Ascending aorta (tissue), 2 donors: ENCODE measurements at places on chromosomes 12 and 14.

GRCh38 chr12:95538656-95539055 is 12.6 kb downstream of the USP44 start:
- DNase-seq, result no peak

- no peak for DNase-seq
Measured at GRCh38 chr14:63006531-63006930, 38.7 kb downstream of the KCNH5 start.

GRCh38 chr14:82537831-82538230 is 1004.2 kb upstream of the SEL1L start:
- DNase-seq, result no peak

DNA sequence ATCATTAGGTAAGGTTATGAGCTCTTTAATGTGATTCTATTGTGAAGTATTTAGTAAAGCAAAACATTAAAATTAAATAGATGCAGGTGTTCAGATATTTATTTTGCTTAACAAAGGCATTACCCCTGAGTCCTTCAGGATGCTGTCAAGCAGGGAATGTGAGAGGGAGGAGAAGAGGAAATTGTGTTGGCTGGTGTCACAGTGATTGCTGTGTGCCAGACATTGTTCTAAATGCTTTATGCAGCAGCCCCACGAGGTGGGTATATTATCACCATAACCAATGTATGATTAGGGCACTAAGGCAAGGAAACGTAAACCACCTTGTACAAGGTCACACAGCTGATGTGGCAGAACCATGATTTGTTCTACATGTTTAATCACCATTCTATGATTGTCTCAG is 80.1 kb downstream of the STAB2 start:
- no peak for DNase-seq

DNA sequence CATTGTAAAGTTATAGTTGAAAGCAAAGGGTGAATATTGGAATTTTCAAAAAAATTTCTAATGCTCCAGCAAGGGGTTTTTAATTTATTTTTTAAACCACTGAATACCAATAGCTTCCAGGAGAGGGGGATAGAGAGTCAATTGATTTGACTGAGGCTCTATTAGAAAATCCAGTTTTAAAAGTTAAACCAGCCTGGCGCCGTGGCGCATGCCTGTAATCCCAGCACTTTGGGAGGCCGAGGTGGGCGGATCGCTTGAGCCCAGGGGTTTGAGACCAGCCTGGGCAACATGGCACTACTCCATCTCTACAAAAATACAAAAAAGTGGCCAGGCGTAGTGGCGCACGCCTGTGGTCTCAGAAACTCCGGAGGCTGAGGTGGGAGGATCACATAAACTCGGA is 150.1 kb downstream of the SLC38A4 start:
- no peak for DNase-seq

GRCh38 chr12:77514511-77514910 is 316.2 kb upstream of the NAV3 start:
- DNase-seq, result no peak

GRCh38 chr12:132146772-132147422 is 2.6 kb downstream of the NOC4L start:
- DNase-seq, result no peak

GRCh38 chr14:65282896-65283253 is 129.7 kb upstream of the FUT8 start:
- no peak for DNase-seq

- no peak for DNase-seq
Measured at GRCh38 chr14:77041881-77042545, 13.5 kb upstream of the IRF2BPL start.

GRCh38 chr12:76939701-76940100 is 60.9 kb upstream of the CSRP2 start:
- DNase-seq, result no peak

DNA sequence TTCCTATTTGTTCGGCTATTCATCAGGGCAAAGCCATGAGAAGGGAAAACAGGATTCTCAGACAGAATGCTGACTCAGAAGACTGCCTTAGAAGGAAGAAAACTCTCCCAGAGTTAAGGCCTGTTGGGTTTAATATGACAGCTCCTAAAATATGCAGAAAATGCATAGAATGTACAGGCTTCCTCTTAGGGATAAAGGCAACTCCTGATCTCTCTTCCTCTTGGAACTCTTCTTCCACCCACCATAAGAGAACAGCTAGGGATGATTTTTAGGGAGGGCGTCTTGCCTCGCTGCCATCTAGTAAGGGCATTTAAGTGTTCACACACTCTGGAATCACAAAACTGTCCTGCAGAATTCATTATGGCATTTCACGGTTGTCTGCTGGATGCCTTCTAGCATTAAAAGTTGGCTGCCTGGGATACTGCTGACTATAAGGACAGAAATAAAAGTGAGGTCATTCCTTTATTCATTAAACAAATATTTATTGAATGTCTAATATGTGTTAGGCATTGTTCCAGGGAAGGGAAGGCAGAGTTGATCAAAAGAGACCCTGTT is 73.7 kb downstream of the DCAF5 start:
- no peak for DNase-seq

DNA sequence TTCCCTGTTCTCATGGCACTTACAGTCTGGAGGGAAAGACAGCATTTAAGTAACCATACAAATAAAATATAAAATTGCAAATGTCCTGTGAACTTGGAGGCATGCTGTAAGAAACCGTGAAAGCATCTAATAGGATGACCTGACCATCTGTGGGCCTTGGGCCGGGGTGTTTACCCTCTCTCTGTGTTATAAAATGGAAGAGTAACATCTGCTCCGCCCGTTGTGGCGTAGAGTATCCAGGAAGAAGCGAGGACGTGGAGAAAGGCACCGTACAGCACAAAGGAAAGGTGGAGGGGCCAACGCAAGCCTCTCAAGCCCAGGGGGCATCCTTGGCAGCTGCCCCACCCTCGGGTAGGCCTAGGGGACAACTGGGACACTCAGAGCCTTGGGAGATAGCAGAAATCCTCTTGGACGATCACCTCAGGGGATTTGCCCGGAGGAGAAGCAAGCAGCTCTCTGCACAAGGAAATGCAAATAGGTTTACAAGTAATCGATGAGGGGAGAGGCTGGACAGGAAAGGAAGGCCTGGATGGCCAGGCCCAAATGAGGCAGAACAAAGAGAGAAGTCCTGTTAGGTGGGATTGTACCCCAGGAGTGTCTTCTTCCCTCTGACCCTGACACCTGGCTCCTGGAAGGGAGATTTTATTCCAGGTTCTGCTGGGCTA is 26.2 kb downstream of the VSX2 start:
- no peak for DNase-seq

DNA sequence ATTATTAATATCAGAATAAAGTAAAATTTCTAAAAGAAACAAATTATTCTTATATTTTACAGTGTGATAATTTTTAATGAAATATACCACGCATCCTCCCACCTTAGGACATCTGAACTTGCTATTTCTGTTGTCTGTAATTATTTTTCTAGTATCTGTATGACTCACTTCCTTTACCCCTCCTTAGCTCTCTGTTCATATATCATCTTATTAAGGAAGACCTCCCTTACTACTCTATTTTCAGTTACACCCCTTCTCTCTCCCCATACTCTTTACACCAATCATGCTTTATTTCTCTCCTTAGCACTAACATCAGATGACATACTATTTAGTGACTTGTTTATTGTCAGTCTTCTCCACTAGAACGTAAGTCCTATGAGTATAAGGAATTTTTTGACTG is 34.2 kb upstream of the C12orf50 start:
- no peak for DNase-seq

- DNase-seq, result no peak
Measured at GRCh38 chr12:69024907-69025306, 91.9 kb upstream of the CPM start.

DNA sequence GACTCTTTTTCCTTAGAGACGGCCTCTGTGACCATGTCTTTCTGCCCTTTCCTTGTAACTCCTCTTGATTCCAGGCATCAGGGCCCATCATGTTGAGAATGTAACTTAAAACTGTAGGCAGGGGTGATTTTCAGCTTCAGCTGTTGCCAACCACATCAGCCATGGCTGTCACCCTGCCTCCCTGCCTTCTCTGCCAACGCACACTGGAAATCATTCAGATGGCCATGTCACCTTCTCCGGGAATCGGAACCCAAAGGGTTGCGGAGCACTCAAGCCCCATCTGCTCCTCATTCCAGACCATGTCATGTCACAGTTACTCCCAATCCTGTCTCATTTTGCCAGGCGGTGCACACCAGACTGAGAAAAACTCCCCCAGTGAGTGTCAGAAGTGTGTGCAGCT is 72.1 kb downstream of the EMP1 start:
- DNase-seq, result no peak

DNA sequence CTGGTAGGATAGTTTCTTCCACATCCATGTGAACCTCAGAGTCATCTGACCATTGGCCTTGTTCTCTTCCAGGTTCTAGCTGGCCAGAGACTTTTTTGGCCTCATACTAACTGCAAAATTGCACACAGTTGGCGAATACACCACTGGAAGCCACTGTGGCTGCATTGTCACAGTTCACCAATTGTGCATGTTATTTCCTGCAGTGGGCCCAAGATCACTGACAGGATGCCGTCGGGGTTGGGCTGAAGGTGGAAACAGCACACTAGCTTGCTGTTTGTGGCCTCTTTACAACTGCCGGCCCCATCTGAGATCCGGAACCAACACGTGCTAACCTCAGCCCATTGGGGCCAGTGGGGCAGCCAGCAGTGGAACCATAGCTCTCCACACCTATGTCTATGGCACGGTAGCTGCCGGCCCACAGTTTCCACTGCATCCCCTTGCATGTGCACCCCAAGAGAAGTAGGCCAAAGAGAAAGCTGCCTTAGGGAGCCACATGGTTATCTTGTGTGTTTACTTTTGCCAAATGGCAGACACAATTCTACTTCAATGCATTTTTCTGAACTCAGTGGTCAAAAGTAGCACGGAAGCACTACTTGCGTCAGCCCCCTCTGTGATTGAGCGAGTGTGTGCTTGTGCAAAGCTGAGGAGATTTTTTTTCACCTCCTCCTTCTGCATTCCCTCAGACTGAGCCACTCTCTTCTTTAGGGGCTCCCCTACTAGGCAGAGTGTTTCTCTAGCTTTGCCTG is 464.0 kb downstream of the RAD51B start:
- no peak for DNase-seq

DNA sequence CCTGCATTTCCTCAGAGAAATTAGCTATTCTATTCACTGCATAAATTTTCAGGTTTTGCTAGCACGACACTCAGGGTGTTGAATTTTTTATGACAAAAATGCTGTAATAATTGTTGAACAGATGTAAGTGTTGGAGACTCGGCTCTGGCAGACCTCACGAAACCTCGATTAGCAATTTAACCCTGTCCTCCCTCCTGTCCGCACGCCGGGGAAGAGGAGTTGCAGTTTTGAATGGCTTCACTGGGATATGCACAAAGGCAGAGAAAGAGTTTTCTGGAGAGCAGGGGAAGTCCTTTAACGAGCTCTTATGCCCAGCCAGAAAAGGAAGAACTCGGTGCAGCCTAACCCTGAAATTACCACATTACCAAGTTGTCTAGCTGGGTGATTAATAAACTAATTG is 661.1 kb downstream of the VRK1 start:
- DNase-seq, result no peak

- no peak for DNase-seq
Measured at GRCh38 chr14:64758691-64759554, 54.7 kb downstream of the PLEKHG3 start.

DNA sequence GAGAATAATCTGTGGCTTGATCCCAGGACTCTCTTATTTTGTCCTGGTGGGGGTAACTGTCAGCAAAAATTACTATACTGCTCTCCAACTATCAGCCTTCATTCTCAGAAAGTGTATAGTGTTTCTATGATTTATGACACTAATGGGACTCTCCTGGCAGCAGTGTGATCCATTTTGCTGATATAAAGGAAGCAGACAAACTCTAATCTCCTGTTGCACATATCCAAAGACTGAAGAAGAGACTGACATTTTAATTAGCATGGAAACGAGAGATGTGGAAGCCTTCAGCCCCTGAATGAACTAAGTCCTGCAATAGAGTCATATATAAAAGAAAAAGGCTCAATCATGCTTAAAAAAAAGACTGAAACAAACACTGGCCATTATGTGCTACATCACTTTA is 127.8 kb upstream of the SSTR1 start:
- no peak for DNase-seq

DNA sequence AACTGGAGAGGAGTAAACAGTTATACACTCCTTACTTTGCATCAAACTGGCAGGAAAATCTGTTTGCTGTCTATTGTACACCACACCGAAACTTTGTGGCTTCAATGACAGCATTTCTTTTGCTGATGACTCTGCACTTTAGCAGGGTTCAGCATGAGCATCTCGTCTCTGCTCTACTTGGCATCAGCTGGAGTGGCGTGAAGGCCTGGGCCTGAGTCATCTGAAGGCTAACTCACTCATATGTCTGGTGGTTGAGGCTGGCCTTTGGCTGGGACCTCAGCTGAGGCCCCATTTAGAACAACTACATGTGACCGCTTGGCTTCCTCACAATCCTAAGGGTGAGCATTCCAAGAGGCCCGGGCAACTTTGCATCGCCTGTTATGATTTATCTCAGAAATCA is 28.7 kb upstream of the REP15 start:
- DNase-seq, result peak; percentile 86

GRCh38 chr12:85363382-85364190 is 83.6 kb downstream of the ALX1 start:
- DNase-seq, result no peak

DNA sequence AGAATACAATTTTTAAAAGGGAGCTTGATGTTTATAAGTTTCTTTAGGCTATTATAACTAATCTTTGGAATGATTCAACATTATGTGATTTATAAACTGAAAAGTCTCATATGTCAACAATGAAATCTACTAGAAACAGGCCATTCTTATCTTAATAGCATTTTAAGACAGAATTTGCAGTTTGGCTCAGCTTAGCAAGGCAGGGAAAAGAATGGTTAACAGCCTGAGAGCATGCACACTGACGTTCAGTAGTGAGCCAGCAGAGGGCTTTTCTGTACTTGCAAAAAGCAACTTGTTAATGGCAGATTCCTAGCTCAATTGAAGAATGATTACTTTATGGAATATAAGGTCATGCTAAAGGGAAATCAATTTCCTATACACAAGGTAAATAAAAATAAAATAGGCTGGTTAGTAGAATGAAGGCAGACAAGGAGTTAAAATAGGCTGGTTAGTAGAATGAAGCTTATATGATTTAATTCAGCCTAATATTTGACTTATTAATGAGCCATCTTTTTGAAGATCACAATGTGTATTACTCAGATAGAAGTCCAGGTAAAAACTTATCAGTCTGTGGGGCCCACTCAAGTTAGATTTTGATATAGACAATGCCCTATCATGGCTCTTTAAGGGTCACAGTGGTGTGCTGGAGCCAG is 95.9 kb downstream of the OTOGL start:
- no peak for DNase-seq

DNA sequence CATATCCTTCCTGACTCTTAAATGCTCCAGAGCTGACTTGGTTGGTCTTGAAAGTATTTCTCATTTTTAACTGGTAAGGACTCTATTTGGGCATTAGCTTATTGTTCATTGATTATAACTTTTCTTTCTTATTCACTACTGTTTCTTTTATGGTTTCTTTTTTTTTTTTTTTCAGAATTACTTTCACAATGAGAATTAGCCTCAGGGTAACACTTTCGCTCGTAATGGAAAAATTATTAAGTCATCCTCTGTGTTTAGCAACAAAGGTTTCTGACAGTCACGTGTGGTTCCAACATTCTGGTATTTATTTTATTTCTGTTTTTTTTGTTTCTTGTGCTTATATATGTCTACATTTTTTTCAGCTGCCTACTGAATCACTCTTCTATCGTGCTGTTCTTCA is 80.0 kb downstream of the METTL25 start:
- DNase-seq, result no peak
